GM10248 (cell line): ENCODE measurements at places on chromosomes 6 and 20.

DNA sequence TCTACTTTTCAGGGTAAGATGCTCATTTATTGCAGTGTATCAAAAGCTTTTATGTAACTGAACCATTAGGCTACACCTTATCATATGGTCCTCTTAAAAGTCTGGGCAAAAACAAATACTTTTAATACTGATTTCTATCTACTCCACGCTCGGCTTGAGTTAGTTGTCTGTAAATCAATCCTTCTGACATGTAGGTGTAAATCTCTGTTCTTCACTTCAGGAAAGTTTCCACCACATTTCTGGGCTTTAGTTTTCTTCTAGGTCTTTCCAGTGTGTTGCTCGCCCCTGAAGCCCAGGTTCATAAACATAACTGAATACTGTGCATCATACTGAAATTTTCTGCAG, 89.2 kb upstream of the RNF217 start:
- no peak for DNase-seq

GRCh38 chr6:10412461-10413261, 2.2 kb downstream of the TFAP2A start:
- no peak for DNase-seq

- no peak for DNase-seq
Observed at GRCh38 chr6:36985417-36985807, 584 bp downstream of the MTCH1 start.

- DNase-seq = peak; percentile 48
Observed at GRCh38 chr6:53793318-53794136, 1.3 kb upstream of the LRRC1 start.

GRCh38 chr6:167420858-167421766, 96.2 kb downstream of the TTLL2 start:
- no peak for DNase-seq

DNA sequence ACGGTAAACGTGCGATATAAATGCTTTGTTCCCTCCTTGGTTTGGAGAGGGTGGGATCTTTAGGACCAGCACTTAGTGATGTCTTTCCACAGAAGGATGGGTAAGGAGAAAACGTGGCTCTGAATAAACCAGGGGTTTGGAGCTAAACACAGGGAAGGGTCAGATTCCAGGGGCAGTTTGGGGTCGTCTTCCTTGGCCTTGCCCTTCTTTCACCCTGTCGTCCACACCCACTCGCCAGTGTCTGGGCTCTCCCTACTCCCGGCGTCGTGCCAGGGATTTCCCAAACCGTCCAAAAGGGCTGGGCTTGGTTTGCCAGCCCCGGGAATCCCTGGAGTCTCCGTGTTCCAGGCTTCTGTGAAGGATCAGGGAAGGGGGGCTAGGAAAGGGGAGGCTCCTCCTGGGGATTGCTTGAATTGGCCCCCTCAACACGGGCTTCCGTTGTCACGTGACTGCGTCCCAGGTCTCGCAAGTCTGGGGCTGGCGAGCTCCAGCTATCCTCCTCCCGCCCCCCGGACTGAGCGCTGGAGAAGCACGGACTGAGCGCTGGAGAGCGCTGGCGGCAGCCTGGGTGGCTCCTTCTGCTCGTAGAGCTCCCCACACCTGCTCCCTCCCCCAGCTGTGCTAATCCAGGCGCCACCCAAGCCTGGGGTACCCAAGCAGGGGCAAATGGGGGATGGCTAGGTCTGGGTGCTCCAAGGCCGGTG, 9.4 kb upstream of the ARMC12 start:
- peak; percentile 54 for DNase-seq

DNA sequence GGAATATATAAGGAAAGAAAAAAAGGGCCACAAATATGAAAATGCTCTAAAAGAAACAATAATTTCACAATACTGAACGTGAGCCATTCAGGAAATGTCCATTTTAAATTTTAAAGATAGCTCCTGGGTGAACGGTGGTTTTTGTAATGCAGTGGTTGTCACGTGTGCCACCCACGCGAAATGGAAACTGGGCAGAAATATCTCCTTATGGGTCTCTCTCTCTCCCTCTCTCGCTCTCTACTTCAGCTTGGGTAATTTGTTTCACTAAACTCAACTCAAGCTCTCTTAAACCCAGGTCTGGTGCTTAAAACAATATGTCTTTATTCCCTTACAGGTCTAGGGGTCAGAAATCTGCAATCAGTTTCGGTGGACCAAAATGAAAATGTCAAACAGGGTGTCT, 150.8 kb downstream of the OR2B2 start:
- DNase-seq = peak; percentile 57

DNA sequence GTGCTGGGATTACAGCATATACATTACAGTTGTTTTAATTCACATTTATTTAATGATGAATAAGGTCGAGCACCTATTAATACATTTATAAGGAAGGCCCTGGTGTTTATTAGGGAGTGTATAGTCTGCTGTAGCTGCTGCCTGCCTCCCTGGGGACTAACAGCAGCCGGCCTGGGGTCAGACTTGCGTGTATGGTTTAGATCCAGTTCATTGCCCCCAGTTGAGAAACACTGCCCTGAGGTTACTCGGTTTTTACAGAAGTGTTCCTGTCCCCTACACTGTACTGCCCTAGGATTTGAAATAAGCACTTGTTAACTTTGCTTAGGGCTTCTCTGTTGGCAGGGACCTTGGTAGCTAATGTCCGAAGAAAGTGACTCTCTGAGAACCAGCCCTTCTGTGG, 4.0 kb downstream of the TTPAL start:
- DNase-seq = peak; percentile 30

DNA sequence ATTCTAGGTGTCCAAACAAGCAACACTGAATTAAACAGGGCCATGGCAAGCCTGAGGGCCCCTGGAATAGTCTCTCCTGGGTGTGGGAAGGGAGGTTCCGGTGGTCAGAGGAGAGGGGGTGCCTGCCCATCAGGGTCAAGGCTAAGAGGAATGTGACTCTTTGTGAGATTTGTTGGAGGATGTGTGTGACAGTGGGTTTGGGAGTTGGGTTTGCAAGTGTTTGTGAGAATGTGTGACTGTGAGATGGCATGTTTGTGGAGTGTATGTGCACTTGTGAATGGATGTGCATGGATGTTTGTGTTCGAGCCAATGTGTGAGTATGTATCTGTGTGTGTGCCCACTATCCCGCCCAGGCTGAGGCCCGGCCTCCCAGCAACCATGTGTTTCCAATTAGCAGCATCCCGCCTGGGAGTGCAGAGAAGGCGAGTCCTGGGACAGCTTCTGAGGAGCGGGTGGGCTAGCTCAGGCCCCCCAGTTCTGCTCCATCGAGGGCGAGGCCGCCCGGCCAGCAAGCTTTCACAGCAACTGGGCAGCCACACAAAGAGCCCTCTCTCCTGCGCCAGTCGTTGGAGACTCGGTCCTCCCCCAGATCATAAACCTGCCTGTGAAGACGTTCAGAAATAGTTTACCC, 12.6 kb downstream of the FOXC1 start:
- DNase-seq = no peak

GRCh38 chr6:7650878-7651277, 60.9 kb downstream of the SNRNP48 start:
- DNase-seq = no peak

GRCh38 chr6:124203812-124204167, 400.1 kb downstream of the NKAIN2 start:
- no peak for DNase-seq

- no peak for DNase-seq
Observed at GRCh38 chr20:57503035-57503658, 21.8 kb downstream of the CTCFL start.
